ENCODE measurements at places on chromosomes 11 and 22.

DNA sequence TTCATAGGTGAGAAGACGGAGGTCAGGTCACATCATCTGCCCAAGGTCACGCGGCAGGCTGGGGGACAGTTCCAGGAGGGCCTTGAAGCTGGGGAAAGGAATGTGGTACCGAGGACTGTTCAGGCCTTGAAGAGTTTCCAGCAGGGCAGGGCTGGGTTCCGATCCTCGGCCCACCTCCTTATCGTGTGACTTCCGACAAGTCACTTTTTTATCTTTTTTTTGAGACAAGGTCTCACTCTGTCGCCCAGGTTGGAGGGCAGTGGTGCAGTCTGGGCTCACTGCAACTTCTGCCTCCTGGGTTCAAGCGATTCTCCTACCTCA is 623 bp downstream of the NDUFS8 start:
- no peak for DNase-seq

DNA sequence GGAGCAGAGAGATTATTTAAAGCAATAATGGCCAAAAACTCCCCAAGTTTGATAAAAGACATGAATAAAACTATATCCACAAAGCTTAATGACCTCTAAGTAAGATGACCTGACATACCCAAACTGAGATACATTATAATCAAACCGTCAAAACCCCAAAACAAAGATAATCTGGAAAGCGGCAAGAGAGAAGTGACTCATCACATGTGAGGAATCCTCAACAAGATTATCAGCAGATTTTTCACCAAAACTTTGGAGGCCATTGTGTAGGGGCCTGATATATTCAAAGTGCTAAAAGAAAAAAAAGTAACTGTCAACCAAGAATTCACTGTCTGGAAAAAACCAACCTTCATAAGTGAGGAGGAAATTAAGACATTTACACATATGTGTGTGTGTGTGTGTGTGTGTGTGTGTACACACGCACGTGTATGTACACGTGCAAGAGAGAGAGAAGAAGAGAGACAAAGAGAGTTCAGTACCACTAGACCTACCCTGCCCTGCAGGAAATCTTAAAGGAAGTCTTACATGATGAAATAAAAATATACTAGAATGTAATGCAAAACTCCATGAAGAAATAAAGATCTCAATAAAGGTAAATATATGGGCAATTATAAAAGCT is 752.4 kb downstream of the NELL1 start:
- no peak for DNase-seq

DNA sequence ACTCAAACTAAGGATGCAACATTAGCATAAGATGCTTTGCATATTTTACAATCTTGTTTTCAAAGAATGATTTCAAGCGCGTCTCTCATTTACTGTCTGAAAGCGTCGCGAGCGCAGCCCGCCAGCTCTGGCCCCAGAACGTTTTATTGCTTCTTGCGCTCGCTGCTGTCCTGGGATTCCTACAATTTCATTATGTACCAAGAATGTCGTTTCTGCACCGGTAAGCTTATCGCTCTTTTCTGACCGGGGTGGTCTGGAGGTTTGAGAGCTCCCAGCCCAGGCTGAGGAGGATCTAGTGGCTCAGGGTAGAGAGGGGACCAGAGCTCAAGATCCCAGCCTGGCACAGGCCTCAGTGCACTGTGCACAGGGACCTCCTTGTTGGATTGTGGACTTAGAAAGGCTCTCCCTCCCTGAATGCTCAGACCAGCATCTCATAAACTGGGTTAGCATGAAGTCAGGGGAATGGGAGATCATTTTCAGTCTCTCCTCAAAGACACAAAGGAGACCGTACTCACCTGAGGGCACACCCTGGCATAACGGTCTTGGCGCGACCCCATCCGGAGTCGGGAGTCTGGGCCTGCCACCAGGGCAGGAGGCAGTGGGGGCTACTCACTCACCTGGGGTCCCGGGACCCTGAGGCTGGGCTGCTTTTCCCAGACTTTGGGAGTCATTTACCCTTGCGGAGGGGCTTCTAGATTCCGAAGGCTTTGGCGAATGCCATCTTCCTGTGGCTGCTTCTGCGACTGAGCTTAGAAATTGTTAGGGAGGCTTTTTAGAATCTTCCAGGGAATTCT is 817.4 kb downstream of the BRD1 start:
- no peak for DNase-seq

GRCh38 chr11:12050470-12051286 is 42.3 kb upstream of the DKK3 start:
- DNase-seq, result peak; percentile 99

GRCh38 chr22:30743257-30744020 is 48.8 kb downstream of the OSBP2 start:
- no peak for DNase-seq
